ENCODE measurements at places on chromosomes 4 and X.

GRCh38 chrX:41333744-41334362 lies at the start of gene DDX3X:
TSS of gene DDX3X (plus strand) at chrX:41334162. CDS start at chrX:41334253, 91 bp downstream.
- DNase-seq, result peak; percentile 89

DNA sequence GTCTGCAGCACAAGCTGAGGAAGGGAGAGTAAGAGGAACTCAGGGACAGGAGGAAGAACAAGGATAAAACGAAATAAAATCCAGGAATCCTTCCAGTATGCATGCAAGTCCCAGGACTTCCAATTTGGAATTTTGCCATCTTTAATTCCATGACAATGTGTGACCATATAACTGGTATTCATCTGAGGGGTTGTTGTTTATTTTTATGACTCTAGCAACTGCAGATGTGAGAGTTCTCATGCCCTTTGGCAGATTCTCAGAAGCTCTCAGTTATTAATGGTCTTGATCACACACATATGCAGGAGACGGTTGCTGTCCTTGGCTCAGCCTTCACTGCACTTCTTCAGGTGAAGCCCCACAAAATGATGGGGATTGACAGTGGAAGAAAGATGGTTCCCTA lies 148.2 kb downstream of the SMIM20 start:
- DNase-seq, result peak; percentile 54

DNA sequence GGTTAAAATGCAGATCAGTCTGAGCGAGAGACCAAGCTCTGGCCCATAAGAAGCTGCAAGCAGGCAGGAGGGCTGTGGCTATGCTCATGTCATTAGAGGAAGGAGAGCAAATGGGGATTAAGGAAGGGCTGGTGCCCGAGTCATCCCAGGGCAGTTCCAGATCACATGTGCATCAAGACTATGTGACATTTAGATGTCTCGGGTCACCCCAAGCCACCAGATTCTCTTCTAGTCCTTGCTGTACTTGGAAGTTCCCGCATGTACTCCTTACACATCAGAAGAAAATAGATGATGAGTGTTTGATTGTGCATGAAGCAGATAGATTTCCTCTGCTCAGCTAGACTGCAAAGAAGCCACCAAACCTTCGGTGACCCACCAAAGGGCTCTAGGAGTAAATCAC lies 42.1 kb upstream of the KLHL34 start:
- DNase-seq, result no peak

- no peak for DNase-seq
These were observed 7.9 kb downstream of the LIAS start for GRCh38 chr4:39466747-39467146.

DNA sequence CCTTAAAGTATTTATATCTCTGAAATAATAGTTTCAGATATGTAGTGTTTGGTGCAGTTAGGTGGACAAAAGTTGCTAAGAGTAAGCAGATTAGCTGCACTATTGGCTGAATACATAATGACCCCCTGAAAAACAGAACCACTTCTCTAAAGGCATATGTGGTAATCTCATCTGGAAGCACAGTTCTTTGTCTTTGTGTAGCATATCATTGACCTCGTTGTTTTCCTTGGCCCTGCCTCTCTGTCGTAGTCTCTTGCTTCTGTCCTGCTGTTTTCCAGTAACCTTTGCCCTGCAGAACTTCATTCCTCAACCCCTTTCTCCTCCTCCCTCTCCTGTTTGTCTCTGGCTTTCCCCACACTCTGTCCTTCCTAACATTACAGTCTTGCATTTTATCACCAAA lies 41.4 kb downstream of the JADE3 start:
- no peak for DNase-seq

GRCh38 chr4:15809058-15809457 lies 30.9 kb downstream of the CD38 start:
- no peak for DNase-seq

GRCh38 chrX:79167462-79167861 lies 23.0 kb downstream of the GPR174 start:
- DNase-seq, result no peak

Data from fibroblast of skin of right quadriceps (primary cell).